NCI-H1694 treated with DMSO at 0.1 percent for 48 hours (cell line): ENCODE measurements at places on chromosomes 4 and X.

DNA sequence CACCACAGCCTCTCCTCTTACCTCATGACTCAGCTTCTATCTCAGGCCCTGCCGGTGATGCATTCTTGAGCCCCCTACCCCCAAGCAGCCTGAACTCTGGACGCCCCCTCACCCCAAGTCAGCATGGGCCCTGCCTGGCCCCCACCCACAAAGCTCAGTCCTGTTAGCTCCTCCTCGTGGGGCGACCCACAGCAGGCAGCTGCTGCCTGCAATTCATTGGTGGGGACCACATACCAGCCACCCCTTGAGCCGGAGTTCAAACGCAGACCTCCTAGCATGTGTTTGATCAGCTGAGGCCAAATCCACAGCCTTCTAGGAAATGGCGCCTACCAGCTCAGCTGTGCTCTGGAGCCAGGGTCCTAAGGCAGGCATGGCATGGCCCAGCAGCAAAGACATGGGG, 111.8 kb downstream of the EFNB1 start:
- DNase-seq, result no peak

GRCh38 chrX:41580423-41581064, 108.2 kb upstream of the GPR34 start:
- no peak for DNase-seq

- DNase-seq, result peak; percentile 60
Observed at GRCh38 chrX:125198546-125198945, 121.1 kb upstream of the TEX13C start.

DNA sequence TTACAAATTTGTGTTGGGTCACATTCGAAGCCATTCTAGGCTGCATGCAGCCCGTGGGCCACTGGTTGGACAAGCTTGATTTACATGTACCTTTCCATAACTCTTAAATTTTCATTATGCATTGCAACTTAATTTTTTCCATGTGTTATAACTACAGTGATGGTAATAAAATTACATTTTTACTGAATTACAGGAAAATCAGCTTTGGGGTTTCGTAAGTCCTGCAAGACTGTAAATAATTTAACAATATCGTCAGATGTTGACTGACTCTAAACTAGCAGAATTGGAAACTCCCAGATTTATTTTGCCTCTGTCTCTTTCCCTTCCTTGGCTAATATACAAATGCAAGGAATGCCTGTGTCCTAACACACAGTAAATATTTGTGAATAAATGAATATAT, 88.0 kb upstream of the RAPGEF2 start:
- no peak for DNase-seq

GRCh38 chrX:45630078-45630477, 429.4 kb upstream of the DIPK2B start:
- no peak for DNase-seq

DNA sequence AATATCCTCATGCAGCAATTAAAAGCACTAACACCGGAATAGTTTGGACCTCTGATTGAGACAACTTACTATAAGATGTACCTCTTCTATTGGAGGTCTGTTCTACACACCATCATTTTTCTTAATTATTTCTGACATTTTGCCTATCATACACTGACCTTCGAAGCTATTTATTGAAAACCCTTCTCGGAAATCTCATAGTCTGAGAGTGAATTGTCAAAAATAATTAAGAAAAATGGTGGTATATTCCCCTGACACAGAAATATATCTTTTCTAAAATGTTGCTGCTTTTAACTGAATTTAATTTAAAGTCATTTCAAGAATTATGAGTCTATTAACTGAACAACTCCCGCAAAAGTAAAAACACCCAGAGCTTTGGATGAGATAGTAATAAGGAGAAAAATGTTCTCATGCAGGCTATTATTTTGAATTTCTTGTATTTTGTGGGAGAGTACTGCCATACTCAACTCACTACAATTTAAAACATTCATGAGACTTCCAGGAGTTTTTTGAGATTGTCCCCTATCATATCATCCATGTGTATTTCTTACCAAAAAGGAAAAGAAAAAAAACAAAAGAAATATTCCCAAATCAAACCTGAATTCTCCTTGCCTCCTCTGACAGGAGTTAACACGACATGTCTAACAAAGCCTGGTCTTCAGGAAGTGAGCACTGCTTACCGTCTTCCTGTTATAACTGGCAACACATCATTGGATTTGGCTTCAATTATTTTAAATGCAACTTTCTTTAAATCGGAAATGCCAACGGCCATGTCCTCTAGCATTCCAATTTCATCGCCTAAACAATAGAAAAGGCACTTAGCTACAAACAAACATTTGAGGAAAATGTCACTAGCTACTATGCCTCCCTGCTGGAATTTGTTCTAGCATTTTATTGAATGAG, 485.3 kb downstream of the IL15 start:
- DNase-seq, result no peak

- DNase-seq, result no peak
Observed at GRCh38 chr4:123120473-123120872, 198.1 kb upstream of the NUDT6 start.

DNA sequence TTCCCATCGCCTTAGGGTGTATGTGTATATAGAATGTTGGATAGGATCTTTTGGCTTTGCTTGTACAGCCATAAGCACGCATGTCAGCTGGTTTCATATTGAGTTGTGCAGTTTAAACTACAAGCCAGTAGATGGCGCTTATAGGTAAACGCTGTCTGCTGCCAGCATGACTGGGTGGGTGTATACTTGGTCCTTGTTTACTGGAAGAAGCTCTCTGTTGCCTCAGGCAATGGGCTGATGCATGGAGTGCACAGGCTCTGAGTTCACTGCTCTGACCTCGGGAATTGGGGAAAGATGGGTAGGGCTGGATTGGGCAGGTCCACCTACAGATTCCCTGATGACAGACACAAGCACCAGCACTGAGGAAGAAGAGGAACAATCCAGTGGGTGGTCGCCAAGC, 831.5 kb downstream of the STIM2 start:
- peak; percentile 23 for DNase-seq

DNA sequence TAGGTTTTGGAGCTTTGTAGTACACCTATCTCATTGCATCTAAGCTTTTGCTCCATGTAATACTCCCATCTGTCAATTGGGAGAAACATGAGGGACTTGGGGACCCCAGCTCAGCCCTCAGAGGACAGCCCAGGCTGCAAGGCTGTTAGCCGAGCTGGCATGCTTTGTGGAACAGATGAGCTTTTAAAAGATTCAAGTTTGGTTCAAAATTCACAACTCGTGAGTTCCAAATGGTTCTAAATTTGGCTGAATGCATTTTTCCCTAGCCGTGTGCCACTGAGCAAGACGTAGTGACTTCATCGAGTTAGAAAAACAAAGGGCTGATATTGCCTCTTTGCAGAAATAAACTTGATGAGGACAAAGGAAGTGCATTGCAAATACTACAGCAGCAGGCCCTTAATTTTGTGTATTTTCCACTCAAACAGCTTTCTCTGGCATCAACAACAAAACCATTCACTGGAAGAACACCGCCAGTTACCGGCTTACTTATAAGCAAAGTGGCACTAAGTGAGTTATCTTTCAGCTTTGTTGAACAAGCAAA, 165.0 kb upstream of the HS3ST1 start:
- DNase-seq, result peak; percentile 80
